Activated naive CD8-positive, alpha-beta T cell treated with anti-CD3 and anti-CD28 coated beads, Interleukin-2, amount 50 U/mL, for 16 hours (primary cell): ENCODE measurements at places on chromosomes 4 and X.

DNA sequence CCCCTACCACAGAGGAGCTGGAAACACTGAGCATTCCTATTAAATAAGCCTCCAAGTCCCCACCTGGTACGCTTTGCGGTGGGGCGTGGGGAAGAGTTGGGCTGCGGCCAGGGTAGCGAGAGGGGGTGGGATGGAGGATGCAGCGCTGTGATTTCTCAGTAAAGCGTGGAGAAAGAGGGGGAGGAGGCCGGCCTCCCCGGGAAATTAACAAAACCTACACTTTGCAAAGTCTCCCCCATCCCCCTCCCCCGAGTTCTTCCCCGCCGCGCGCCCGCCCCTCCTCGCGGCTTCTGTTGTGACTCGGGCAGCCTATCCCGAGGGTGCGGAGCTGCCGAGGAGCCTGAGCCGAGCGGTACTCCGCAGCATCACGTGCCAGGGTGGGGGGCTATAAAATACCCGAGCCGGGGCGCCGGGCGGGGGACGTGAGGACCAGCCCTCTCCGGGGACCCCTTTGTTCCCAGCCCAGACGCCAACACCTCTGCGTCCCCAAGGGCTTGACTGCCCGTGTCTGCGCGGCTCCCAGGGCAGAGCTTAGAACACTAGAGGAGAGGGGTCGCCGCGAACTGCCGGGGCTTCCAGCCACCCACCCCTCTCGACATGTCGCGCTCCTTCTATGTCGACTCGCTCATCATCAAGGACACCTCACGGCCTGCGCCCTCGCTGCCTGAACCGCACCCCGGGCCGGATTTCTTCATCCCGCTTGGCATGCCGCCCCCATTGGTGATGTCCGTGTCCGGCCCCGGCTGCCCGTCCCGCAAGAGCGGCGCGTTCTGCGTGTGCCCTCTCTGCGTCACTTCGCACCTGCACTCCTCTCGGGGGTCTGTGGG is at the start of gene GSX2:
GSX2 (plus strand) TSS at position 416 of the 827 bp plus-strand sequence; CDS start at position 598, 182 bp downstream.
- DNase-seq = no peak

DNA sequence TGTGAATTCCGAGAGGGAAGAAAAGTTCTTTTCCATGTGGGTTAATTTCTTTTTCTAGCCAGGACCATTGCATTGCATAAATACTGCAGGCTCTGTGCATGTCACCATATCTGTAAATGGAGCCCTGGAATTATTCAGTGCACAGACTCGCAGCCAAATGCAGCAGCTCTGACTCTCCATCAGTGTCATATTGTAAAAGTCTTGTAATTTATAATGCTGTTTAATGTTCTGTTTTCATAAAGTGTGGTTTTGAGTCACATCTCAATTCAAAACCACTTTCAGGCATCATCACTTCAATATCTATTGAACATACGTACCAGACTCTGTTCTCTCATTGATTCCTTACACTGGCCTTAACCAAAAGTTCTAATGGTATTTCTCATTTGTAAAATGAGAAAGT is 193.9 kb upstream of the RPL34 start:
- no peak for DNase-seq

DNA sequence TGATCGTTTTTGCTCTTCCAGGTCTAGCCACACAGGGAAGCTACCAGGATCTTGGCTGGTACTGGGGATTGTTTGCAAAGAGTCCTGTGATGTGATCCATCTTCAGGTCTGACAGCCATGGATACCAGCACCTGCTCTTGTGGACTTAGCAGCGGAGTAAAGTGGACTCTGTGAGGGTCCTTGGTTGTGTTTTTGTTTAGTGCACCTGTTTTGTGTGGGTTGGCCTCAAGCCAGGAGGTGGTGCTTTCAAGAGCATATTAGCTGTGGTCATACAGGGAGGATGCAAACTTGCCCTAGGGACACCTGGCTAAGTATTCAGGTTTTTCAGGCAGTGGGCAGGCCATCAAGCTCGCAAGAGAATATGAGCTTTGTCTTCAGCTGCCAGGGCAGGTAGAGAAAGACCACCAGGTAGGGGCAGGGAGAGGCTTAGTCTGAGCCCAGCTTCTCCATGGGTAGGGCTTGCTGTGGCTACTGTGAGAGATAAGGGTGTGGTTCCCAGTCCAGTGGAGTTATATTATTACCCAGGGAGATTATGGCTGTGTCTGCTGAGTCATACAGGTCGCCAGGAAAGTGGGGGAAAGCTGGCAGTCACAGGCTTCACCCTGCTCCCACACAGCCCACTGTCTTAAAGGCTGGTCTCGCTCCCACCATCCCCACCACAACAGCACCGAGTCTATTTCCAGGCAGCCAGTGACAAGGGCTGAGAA is 293.7 kb downstream of the PCDH18 start:
- DNase-seq = no peak

GRCh38 chr4:100086766-100087431 is 103.4 kb downstream of the DDIT4L start:
- DNase-seq = no peak

DNA sequence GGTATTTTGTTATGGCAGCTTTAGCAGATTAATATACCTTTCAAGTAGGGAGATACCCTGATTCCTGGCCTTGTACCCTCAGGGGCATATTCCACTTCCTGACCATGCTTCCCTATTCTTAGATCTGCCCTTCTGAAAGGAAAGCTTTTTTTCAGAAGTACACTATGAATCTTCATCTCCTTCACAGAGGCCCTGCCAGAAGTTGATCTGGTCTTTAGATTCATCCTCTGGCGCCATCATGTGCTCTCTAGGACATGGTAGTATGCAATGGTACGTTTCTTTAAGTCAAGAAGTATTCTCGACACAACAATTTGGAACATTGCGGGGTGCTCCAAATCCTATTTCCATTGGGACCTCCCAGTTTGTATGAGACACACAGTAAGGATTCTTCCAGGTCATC is 39.6 kb upstream of the DIPK2B start:
- no peak for DNase-seq

DNA sequence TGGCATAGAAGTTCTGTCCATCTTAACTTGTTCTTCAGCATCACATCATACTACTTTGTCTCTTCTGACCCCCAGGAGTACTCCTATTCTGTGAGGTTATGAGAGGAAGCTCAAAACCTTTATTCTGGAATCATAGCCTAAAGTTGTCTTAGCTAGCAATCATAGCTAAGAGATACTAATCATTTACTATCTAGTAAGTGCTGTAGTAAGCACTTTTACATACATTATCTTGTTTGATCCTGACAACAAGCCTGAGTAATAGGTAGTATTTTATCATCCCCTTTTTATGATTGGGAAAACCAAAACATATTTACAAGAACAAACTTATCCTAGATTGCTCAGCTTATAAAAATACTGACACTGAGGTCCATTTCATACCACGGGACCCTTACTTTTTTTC is 14.3 kb upstream of the LHFPL1 start:
- no peak for DNase-seq

GRCh38 chrX:18654875-18655836 is 16.8 kb downstream of the RS1 start:
- DNase-seq = no peak

DNA sequence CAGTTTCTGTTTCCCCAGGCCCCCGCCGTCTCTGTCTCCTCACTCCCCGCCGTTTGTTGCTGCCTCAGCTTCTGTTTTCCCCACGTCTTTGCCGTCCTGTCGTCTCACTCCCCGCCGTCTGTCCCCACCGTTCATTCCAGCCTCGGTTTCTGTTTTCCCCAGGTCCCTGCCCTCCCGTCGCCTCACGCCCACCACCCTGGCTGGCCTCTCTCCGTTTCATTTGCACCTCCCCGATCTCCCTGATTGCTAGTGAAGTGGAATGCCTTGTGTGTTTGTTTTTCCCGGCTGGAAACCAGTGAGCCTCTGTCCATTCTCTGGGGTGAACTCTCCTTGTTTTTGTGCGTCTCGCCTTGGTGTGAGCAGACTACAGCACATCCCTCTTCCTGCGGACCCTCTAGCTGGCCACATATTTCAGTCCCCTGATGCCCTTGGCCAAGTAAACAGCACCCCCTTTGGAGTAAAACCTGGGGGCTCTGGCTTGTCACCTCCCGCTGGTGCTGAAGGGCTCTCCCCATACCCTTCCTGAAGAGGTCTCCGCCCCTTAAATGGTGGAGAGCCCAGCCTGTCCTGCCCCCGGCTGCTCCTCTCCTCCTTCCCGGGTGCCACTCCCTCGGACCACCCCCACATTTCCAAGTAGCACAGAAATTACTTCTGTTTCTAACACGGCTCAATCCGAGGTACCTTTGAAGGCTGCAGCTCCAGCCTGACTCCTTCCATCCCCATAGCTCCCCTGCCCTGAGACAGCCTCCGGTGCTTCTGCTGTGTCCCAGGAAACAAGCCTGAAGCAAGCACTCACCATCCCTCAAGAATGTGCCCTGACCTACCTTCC is 13.2 kb downstream of the TMEM175 start:
- DNase-seq = no peak

GRCh38 chrX:120617996-120618630 is 11.7 kb downstream of the C1GALT1C1 start:
- DNase-seq = no peak

DNA sequence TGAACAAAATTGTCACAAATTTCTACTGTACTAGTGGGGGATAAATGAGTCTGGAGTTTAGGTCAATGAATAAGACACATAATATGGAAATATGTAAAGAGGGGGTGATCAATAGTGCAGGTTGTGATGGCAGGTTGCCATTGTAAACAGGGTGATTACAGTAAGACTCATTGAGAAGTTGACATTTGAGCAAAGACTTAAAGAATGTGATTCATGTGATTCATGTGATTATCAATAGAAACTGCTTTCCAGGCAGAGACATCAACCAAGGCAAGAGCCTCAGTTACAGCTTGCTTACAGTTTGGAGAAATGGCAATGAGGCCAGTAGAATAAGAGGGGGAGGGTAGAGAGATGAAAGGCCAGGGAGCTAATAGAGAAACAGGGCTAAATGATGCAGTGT is 45.8 kb upstream of the GIMD1 start:
- no peak for DNase-seq

DNA sequence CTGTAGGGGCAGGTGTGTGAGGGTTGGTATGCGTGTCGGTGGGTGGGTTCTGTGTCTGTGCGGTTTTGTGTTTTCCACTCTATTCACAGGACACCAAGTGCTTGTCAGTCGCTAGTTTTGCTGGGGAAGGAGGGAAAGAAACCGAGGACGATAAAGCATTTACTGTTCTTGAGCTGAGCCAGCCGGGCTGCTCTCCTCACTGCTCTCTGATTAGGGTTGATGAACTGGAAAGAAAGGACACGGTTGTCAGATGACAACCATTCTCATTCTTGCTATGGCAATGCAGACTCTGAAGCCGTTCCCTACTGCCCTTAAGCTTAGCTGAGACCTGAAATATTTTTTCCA is 832 bp downstream of the EGFL6 start:
- DNase-seq = no peak

- DNase-seq = no peak
These were observed 44.8 kb downstream of the RPS6KA3 start for GRCh38 chrX:20221902-20222301.

- no peak for DNase-seq
These were observed 88.1 kb downstream of the FSTL5 start for GRCh38 chr4:162075726-162076125.

- no peak for DNase-seq
These were observed 249.3 kb upstream of the PRKX start for GRCh38 chrX:3962511-3963311.

GRCh38 chrX:110159235-110159634 is 156.3 kb downstream of the TMEM164 start:
- DNase-seq = no peak

DNA sequence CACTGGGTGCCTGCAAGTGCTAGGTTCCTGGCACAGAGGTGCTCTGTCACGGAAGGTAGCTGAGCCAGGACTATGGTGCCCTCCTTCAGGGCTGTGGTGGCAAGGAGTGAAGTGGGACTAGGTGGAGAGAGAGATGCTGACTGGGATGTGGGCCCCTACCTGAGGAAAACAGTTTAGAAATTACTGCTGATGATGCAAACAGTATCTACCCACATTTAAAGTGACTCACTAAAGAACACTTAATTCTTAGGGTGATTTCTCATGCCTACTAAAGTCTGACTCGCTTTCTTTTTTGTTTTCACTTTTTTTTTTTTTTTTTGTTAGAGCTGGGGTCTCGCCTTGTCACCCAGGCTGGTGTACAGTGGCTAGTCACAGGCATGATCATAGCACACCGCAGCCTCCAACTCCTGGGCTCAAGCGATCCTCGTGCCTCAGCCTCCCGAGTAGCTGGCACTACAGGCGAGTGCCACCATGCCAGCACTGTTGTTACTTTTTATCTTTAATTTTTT is 3.1 kb downstream of the ZNF185 start:
- DNase-seq = no peak

- no peak for DNase-seq
These were observed at the start of gene UCHL1 for GRCh38 chr4:41256740-41257256. UCHL1 (plus strand) TSS chr4:41256928; CDS start chr4:41256977, 49 bp downstream.

GRCh38 chrX:134172588-134173259 is 64.3 kb upstream of the CCDC160 start:
- DNase-seq = no peak

DNA sequence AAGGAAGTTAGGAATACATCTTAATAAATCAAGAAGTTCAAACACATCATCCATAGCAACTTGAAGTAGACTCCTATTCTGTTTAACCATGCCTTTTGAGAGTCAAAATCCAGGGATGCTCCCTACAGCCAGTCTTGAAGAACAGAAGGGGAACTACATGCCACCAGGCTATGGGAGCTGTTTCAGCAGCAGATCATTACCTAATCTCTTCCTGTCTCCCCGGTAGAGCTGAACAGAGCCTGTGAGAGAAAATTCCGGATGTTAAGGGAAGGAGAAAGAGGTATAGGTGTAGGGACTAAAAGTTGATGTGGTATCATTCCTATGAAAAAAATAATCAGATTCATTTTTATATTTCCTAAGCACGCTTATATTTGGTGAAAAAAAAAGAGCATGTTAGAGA is 352.2 kb downstream of the SPRY1 start:
- no peak for DNase-seq

DNA sequence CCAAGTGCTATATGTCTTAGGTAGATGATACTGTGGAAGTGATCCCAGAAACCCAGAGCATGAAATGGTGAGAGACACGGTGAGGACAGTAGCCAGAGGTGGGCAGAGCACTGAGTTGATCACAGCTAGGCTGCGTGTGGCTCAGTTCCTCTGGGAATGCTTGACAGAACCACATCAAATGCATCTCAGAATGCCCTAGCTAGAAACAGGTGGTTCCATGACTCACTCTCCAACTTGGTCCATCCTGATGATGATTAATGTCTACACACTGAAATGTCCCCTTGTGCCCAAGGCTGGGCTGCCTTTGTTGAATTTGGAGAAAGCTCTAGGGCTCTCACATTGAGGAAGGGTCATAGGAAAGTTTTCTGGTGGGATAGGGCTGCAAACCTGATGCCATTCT is 113.6 kb downstream of the ZNF518B start:
- no peak for DNase-seq

GRCh38 chr4:94403751-94404150 is 48.0 kb upstream of the PDLIM5 start:
- no peak for DNase-seq
